ENCODE measurements at places on chromosomes 3 and 15.

DNA sequence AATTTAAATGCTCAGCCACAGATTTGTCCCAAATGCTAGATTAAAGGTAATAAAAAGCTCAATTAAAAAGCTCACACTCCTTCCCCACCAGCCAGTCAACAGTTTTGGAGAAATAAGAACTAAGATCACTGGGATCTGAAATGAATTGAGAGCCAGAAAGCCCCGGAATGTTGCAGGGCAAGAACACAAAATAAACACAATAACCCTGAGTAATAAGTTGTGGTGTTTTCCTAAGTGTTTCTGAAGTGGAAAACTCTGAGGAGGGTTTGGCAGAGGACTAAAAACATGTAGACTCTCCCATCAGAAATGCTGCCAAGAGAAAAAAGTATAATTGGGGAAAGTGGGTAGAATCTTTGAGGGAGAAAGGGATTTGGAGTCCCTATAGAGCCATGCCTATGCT, 127.8 kb downstream of the ABI3BP start:
- DNase-seq, result peak; percentile 17

DNA sequence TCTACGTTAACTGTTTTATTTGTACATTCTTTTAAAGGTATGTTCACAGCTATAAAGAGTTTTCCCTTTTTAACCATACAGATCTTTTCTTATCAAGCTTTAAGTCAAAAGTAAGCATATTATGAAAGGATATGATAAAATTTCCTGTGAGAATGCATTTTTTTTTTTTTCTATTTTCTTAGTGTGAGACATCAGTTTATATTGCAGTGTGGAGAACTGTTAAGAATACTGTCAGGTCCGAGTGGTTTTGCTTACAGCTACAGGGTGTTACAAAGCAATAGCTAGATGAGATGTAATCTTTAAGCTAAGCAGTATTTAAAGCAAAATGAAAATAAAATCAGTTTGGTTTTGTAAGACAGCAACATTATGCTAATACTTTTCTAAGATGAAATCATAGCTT, 133.2 kb downstream of the SLC25A26 start:
- DNase-seq, result no peak

GRCh38 chr3:30606301-30607031, at the start of gene TGFBR2:
Gene TGFBR2, plus strand, starts transcription at chr3:30606601. Its CDS starts 283 bp downstream, at chr3:30606884.
- DNase-seq, result peak; percentile 97

DNA sequence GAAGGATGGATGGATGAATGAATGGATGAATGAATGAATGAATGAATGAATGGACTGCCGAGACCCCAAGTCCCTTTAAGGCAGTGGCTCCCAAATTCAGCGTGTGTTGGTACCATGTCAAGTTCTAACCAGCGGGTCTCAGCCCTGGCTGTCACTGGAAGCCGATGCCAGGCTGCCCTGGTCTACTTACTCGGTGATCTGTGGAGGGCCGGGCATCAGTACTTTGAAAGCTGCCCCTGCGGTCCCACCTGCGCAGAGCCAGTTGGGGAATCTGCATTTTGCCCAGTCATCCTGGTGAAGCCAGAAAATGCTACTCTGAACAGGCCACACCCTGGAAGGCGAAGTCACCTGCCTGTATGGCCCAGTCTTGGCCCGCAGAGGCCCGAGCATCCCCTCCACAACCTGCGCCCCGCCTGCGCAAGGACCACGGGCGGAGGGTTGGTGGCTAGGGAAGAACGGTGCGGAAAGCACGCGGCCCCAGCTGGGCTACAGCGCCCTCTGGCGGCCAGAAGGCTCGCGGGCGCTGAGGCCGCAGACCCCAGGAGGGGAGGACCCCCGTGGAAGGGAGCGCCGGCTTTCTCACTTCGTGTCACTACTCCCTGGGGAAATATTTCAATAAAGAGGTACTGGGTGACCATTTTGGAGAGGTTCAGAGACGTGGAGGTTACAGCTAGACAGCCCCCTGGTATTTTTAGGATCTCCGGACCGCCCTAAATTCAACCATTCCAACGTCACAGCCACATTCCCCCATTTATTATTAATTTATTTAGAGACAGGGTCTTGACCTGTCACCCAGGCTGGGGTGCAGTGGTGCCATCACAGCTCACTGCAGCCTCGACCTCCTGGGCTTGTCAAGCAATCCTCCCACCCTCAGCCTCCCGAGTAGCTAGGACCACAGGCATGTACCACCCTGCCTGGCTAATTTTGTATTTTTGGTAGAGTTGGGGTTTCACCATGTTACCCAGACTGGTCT, 34.9 kb downstream of the PRKCD start:
- DNase-seq, result peak; percentile 74

DNA sequence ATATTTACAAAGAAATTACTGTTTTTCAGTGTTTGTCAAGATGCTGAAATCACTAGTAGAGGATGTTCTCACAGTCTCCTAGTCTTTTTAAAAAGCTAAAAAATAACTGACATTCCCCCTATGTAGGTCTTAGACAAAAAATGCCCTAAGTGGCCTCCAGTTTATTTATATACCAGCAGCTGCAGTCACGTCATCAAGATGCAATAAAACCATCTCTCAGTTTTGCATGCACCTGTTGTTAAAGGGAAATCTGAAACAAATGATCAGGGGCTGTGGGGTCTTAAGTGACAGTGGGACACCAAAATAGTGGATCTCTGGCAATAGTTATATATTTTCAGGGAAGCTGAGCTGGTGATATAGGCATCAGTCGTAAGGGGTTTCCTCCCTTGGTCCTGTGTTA, 146.5 kb upstream of the ARPP21 start:
- DNase-seq, result no peak

GRCh38 chr3:40299721-40300335, 9.7 kb upstream of the EIF1B start:
- DNase-seq, result peak; percentile 22

DNA sequence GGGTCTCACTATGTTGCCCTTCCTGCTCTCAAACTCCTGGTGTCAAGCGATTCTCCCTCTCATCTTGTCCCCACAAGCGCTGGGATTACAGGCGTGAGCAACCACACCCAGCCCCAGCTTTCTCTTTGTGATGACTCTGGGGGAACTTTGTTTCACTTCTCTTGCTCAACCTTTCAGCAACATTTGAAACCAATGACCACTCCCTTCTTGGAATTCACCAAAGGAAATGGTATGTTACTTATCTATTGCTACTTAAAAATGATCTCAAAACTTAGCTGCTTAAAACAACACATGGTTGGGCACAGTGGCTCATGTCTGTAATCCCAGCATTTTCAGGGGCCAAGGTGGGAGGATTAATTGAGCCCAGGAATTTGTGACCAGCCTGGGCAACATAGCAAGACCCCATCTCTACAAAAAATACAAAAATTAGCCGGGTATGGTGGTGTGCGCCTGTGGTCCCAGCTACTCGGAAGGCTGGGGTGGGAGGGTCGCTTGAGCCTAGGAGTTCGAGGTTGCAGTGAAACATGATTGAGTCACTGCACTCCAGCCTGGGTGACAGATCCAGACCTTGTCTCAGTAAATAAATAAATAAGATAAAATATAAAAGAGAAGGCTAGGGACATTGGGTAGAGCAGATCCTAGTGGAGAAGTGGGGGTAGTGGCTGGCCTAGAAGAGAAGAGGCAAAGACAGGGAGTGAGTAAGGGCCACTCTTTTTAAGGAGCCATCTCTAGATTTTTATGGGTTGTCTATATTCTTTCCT, 10.3 kb upstream of the COPG1 start:
- peak; percentile 37 for DNase-seq

- DNase-seq, result no peak
Measured at GRCh38 chr3:136192831-136193230, 3.3 kb downstream of the MSL2 start.

DNA sequence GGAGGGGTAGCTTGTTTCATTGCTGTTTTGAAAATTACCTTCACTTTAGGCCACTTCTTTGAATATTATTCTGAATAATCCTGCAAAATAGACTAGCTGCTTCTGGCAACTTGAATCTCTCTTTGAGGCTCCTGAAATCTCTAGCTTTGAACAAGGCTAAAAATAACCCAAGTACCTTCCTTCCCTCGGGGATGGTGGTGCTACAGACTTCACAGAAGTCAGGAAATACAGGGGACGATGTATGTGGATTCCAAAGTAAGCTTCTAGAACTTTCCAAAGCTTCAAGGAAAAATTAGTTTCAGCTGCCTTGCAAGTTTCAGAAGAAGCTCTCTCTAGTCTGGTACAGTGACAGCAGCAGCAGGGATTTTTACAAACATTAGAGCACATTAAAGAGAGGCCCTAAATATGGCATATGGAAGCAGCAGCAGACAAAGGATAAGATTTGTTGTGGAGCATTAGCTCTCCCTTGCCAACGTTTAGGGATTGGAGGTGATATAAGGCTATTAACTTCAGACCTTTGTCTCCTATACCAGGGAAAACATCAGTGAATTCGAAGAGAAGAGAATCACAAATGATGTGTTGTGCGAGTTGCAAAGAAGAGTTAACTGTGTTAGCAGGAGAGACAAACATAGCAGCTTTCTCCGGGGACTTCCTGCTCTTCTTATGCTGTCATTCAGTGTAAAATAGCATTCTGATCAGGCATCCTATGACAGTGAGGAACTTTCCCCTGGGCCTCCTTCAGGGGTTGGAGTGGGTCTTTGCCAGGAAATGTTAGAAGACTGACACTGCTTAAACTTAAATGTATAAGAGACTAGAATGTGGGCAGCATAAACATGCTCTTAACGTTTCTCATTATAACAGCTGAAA, 783.0 kb upstream of the ARPP21 start:
- no peak for DNase-seq
